ENCODE measurements at places on chromosomes 1 and 21.

DNA sequence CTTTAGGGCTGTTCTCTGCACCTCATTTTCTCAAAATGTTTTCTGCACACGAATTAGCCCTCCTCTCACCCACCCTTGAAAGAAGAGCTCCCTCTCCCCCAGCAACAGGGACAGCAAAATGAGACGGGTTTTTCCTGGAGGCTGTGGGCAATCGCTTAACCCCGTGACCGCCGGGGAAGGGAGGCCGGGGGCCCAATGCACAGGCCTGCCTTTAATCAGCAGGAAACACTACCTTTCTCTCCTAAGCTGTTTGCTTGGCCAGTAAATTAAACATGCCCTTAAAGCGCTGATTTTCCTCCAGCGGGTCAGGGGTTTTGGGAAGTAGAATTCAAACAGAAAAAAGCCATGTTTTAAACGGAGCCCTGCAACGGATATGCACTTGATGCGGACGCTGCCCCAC, 114.4 kb downstream of the PRDM16 start:
- no peak for DNase-seq

- no peak for DNase-seq
Measured at GRCh38 chr1:222817529-222817928, 2.7 kb downstream of the DISP1 start.

GRCh38 chr1:6235296-6235677, 477 bp downstream of the ICMT start:
- DNase-seq = no peak

- no peak for DNase-seq
Measured at GRCh38 chr1:186722711-186723309, 42.6 kb upstream of the PTGS2 start.

- no peak for DNase-seq
Measured at GRCh38 chr1:93649231-93649630, 32.4 kb downstream of the BCAR3 start.

DNA sequence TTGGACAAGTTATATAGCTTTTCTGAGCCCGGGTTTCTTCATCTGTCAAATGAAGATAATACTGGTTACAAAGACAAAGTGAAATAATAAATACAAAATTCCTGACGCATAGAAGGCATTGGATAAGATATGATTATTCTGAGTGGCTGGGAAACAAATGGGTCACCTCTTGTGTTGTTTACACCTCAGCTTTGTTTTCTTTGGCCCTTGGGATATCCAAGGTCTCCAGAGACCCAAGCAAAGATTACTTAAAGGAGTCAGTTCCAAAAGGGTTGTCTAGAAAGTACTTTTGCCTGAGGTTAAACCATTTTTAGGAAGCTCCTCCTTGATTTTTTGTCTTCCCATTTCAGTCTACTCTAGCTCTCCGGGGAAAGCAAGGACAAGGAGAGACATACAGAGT, 9.7 kb downstream of the KHDRBS1 start:
- DNase-seq = no peak

DNA sequence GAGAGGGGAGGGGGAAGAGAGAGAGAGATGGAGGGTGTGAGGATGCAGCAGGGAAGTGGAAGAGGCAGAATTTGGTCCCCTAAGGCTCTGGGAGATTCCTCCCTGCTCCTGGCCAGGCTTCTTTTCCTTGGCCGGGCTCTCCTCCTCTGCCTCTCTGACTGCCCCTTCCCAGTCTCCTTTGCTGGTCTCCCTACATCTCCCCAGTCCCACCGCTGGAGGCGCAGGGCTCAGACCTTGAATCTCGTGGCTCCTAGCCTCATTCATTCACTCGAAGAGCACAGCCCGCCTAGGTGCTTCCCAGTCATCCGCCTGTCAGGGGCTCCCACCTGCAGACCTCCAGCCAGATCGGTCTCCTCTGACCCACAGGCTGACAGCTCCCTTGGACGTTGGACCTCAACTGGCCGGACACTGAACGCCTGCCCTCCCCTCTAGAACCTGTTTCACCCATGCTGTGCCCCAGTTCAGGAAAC, 76.5 kb downstream of the VWA5B1 start:
- no peak for DNase-seq

GRCh38 chr1:21491488-21492355, 17.5 kb upstream of the ALPL start:
- DNase-seq = no peak

DNA sequence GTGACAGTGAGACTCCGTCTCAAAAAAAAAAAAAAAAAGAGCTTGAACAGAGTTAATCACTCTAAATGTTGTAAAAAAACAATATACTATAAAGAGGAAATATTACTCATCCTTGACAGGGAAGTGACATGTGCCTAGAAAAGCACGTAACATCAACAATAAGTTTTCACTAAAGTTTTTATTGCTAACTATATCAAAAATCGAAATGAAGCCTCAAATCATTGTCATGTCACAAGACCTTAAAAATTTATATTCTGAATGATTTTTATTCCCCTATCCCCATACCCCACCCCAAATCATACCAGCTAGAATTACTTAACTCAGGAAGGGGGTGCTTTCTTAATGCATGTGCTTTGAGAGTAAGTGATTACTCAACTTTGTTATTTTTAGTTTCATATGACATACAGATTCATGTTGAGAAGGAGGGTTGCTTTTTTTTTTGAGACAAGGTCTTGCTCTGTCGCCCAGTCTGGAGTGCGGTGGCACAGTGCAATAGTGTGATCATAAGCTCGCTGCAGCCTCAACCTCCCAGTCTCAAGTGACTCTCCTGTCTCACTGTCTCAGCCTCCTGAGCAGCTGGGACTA, 53.6 kb upstream of the MUTYH start:
- DNase-seq = no peak

DNA sequence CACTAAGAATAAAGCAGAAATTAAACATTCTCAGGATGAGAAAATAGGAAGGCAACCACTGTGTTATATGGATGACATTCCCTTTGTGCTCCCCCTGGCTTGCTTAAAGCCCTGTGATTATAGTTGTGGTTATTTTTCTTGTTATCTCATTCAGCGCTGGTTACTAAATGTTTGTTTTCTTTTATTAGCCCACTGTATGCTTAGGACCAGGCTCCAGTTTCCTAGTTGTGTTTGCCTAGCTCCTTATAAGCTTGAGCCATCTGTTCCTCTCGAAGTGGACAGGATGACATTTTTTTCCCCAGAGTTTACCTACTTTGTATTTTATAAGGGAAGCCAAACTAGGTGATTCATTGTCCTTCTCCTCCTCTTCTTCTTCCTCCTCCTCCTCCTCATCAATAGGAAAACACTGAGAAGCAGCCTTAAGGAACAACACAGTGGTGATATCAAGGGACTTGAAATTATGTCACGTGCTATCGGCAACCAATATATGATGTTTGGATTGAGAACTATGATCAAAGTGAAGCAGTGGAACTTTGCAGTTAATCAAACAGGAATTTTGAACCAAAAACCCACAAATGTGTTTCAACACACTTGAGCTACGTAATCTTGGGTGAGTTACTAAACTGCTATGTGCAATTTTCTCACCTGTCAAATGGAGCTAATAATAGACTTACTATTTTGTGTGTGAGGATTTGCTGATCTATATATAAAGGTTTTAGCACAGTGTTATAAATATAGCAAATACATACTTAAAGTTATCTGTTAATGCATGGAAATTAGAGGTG, 35.1 kb upstream of the RGS7 start:
- no peak for DNase-seq

GRCh38 chr1:197224160-197224559, 43.9 kb upstream of the CRB1 start:
- DNase-seq = no peak

- DNase-seq = no peak
Measured at GRCh38 chr1:98427664-98428063, 233.9 kb upstream of the SNX7 start.

DNA sequence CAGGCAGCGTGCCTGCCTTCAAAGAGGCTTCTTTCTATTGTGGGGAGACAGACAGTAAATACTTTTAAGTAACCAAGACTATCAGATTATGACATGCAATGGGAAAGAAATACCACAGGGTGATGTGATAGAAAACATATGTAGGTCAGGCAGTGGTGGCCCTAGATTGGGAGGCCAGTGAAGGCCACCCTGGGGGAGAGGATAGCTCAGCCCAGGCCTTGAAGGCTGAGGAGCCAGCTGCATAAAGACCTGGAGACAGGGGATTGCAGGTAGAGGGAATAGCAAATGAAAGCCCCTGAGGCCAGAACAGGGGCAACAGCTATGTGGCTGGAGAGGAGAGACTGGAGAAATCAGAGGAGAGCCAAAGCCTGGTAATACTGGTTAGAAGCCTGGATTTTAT, 4.0 kb downstream of the SOX13 start:
- no peak for DNase-seq

GRCh38 chr1:87204921-87205320, 123.8 kb upstream of the LMO4 start:
- no peak for DNase-seq

GRCh38 chr1:49765034-49765433, 258.7 kb downstream of the AGBL4 start:
- DNase-seq = no peak

DNA sequence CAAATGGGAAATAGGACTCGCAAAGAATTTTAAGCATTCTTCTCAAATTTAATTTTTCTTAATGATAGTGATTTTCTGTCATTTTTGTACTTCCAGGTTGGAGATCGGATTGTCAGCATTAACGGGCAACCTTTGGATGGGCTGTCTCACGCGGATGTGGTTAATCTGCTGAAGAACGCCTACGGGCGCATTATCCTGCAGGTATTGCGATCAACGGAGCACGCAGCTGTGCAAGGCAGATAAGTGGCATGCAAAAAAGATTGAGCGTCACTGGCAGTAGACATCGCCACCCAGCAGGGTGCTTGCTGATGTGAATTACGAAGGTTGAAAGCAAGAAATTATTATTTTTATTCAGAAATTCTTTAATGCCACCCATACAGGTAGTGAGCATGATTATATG, 65.9 kb upstream of the L1TD1 start:
- no peak for DNase-seq

- no peak for DNase-seq
Measured at GRCh38 chr1:62352387-62352786, 33.2 kb upstream of the KANK4 start.

- DNase-seq = no peak
Measured at GRCh38 chr1:102901996-102902395, 206.3 kb downstream of the COL11A1 start.

- DNase-seq = no peak
Measured at GRCh38 chr1:222877854-222878253, 63.0 kb downstream of the DISP1 start.

GRCh38 chr1:109105881-109106280, 8.0 kb upstream of the ELAPOR1 start:
- DNase-seq = no peak

GRCh38 chr1:68174738-68175113, 57.6 kb downstream of the WLS start:
- DNase-seq = no peak

DNA sequence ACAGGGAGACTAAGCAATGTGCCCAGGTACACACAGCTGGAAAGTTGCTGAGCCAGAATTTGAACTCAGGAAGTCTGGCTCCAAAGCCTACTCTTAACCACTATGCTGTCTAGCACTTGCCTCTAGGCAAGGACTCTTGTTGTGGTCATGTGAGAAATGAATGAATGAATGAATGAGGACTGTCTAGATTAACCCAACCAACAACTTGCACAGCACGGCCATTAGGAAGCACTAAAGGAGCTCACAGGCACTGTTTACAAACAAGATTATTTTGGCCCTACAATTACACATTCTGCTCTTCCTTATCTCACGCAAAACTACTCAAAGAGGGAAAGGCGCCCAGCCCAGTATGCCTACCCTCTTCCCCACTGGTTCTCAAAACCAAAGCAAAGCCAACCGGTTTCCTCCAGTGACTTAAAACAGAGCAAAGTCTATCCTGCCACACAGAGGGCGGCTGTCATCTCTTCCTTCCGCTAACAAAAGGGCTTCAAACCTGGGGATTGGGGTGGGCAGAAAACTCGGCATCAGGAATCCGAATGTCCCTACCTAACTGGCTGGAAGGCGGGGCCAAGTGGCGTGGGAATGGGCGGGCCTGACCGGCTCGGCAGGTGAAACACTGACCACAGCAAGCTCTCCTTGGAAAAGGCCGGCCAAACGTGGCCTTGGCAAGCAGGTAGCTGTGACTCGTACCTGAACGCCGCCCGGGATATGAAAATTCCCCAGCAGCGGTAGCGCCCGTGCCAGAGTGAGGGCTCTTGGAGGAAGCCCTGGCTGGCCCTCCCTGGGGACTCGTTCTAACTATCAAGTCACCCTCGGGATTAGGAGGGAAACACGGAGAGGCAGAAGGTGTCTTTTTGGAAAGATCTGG, 948 bp downstream of the STK40 start:
- no peak for DNase-seq

DNA sequence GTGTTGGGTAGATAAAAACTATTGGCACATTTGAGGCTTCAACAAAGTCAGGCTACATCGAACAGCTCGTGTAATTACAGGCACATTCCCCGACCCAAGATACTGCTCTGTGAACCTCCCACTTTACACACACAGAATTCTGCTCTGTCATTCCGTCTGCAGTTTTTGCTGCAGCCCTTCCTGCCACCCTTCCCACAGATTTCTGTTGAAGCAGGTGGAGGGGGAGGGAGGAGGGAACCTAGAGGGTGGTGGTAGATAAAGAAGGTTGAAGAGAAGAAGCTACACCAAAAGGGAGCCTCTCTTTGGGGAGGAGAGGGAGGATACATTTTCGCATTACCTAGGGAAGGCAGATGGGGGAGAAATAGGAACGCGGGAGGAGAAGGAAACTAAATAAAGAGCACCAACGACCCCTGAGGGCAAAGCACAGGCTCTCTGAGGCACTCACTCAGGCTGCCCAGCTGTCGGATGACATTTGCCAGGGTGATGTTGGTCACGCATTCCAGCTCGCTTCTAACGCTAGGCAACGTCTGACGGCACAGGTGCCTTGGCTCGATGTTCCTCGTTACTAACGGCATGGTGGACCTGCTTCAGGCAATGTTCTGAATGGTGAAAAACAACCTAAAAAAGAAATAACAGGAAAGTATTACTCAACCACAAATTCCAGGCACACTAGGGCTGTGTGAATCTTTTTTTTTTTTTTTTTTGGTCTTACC, 36.0 kb downstream of the GPR3 start:
- DNase-seq = no peak

DNA sequence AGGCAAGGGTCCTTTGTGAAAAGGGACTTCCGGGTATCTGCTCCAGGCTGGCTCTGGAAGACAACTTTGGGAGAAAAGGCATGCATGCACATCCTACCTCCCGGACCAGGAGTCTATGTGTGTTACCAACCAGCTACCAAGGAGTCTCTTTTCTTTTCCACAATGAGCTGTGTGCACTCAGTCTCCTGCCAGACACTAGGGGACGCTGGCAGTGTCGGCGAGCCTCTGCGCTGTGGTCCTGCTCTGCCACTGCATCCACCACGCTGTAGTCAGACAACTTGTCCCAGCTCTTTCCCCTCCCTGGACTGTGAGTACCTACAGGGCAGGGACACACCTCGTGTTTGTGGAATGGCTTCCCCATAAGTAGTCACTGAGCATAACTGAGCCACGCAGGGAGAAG, 5.1 kb upstream of the SSR2 start:
- no peak for DNase-seq

DNA sequence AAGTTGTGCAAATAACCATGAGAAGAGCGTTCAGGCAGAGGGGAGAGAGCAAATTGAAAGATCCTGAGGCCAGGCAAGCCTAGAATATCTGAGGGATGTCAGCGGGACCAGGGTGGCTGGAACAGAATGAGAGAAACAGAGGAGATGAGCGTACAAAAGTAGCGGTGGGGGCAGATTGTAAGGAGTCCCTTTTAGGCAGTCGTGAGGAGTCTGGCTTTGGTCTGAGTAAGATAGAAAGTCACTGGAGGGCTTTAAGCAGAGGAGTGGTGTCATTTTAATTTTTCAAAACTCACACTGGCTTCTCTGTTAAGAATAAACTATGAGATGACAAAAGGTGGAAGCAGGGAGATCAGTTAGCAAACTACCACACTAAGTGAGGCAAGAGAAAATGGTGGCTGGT, 24.2 kb downstream of the ATP5PF start:
- DNase-seq = no peak

Data from C1 segment of cervical spinal cord (tissue), 14 donors.